ENCODE measurements at places on chromosomes 13 and 19. TPM values are rescaled to one million over a fixed set of nuclear protein-coding genes. Genes with fewer than 3 reads are reported as not detected.

DAND5 gene
- total RNA-seq, result 0.26 TPM

KRTDAP gene
- total RNA-seq, result not detected

ZNF208 gene
- total RNA-seq, result 9.0 TPM

DNA sequence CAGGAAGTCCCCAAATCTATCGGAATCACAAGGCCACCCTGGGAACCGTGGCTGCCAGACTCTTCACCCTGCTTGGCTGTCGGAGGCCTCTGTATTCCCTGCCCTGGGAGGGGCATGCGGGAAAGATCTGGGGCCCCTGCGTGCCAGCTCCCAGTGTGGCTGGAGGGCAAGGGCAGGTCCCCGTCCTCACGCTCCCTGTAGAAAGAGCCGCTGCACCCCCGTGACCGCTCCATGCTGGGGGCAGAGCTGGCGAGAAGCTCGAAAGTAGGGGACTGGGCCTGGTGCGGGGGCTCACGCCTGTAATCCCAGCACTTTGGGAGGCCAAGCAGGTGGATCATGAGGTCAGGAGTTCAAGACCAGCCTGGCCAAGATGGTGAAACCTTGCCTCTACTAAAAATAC, 208.4 kb upstream of the SOX1 start:
- no peak for DNase-seq

DNA sequence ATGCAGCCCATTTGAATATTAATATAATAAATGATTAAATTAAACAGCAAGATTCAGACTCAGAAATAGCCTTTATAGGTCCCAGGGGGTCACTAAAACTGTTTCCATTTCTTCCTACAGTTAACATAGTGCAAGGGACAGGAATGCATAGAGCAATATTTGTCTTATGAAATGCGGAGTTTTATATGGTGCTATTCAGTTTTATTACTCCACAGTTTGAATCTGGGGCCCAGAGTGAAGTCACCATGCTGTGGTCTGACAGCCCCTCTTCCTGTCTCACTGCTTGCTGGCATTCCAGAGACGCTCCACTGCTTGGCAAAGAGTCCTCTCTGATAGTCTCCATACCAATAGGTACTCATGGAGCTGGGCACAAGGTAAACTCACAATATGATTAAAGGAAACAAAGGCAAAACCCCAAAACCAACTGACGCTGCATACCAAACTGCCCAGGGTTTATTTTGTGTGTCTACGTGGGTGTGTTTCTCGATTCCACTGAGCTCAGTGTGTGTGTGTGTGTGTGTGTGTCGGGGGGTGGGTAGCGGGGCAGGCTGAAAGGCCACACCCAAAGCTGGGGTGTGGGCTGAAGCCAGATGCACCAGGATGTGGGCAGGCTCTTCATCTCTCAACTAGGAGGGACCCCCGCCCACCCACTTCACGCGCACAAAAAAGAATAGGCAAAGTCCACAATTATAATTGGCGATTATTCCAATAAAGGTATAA, 277.9 kb downstream of the TSHZ3 start:
- no peak for DNase-seq

- DNase-seq, result no peak
Observed at GRCh38 chr19:10285393-10285792, 1.4 kb upstream of the ICAM4 start.

GRCh38 chr19:10891405-10892086, 20.2 kb downstream of the CARM1 start:
- no peak for DNase-seq

DNA sequence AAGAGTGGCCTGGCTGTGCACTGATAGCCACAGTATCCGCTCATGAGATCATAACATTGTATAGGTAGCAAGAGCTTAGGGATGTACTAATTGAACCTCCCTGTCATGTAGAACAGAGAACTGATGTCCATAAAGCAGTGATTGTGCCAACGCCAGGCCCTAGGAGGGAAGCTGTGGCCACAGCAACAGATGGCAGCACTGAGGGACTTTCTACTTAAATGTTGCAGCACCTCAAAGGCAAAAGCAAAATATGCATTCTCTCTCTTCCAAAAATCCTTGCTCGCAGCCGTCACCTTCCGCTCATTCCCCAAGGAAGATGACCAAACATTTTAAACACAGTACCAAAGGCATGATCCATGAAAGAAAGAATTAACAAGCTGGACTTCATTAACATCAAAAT, 32.3 kb downstream of the COL4A1 start:
- no peak for DNase-seq

DNA sequence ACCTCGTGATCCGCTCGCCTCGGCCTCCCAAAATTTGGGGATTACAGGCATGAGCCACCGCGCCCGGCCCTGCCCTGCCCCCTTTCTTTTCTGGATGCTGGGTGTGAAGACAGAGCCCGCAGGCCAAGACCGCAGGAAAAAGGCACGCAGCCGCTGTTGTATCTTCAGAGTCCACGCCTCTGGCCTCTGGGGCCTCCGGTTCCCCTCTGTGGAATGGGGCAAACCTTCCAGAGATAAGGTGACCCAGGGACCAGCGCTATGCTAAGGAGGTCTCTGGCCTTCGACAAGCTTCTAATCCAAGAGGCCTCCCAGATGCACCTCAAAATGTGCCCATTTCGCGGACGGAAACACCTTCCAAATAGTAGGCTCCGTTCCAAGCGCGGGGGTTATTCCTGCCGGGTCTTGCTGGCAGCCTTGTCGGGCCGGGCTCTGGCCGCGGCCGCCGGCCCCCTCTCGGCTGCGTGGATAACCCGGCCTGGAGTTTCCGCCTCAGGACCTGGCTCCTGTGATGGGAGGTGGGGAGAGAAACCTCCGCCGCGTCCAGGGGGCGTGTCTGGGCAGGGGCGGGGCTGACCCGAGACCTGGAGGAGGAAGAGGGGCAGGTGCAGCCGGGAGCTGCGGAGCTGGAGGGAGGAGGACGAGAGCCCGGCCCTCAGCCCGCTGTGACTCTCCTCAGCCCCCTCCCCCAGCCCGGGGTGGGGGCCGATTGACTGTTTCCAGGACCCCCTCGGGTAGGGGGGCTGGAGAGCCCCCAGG, 13.1 kb downstream of the TJP3 start:
- peak; percentile 92 for DNase-seq

GRCh38 chr19:21474671-21475181, 30.7 kb upstream of the ZNF429 start:
- DNase-seq, result peak; percentile 85
